RWPE2 (cell line): ENCODE measurements at places on chromosomes 4 and X.

- no peak for DNase-seq
These were observed 14.2 kb upstream of the TIMM8A start for GRCh38 chrX:101362757-101363156.

- no peak for DNase-seq
These were observed 243.9 kb upstream of the VCX3A start for GRCh38 chrX:6778544-6779503.

DNA sequence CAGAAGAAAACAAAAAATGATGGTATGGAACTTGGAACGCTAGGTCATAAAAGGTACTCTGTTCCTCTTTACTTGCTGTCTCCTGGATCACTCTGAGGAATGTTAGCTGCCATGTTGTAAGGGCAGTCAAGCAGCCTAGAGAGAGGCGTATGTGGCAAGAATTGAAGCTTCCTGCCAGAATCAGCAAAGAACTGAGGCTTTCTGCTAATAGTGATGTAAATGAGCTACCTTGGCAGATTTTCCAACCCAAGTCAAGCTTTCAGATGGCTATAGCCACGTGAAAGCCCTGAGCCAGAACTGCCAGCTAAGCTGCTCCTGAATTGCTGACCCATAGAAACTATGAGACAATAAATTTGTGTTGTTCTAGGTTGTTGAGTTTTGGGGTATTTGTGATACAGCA is 38.7 kb downstream of the AASDH start:
- no peak for DNase-seq

DNA sequence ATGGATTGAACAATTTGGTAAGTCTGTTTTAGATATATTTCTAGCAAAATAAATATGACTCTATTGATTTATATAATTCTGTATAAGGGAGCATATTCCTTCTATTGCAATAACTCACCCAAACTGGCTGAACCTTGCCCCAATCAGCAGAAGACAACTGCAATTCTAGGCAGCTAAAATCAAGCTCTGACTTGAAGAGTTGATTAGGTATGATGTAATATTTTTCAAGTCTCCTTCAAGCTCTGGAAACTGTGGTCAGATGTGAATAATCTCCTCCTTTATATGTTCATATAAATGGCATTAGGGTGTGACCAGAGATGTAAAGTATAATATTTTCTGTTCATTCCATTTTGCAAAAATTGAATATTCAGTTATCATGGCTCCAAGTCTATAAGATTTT is 8.2 kb downstream of the RASSF6 start:
- no peak for DNase-seq

DNA sequence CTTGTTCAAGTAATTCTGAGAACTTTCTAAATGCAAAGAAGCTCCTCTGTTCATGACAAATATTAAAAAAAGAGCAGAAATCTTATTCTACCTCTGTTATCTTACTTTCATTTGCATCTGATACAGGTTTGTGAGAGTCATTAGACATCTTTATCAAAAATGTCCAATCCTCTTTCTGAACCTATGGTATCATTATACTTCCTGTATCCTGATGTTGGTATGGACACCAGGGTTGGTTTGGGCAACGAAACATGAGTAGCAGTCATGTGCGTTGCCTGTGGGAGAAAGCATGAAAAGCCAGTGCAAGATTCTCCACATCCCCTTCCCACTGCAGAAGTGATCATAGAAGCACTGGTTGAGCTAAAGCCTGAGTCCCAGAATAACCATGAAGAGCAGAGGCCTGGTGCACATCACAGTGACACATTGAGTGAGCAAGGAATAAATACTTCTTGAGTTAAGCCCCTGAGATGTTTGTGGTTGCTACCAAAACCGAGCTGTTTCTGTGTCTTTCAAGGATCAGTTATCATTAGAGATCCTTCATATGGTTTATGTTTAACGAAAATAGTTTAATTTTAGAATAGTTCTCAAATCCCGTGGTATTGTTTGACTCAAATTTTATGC is 197.2 kb downstream of the BANK1 start:
- DNase-seq, result no peak

DNA sequence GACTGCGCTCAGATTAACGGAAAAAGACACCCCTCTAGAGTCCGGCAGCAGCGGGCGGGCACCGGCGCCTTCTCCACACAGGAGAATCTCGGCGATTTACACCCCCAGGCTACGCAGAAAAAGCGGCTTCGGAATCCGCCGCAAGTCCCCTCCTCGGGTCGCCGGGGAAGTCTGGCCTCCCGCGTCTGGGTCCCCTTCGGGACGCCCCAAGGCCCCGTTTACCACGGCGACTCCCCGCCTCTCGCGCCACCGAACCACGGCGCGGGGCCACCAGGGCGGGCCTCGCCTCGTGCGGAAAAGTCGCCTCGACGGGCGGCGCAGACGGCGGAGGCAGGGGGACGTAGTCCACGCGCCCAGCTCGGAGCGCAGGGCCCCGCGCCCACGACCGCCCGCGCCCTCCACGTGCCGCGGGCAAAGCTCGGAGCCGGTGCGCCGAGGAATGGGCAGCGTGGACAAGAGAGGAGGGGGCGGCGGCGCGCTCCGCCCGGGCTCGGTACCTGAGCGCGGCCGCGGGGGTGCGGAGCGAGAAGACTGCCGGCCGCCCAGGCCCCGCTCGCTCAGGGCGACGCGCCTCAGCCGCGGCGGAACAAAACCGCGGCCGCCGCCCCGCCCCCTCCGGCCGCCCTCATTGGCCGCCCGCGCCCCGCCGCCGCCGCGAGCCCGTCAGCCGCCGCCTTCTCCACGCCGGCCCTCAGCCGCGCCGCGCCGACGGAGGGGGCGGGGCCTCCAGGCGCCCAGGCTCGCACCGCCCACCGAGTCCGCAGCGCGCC is at the start of gene FAM53A:
TSS of gene FAM53A (minus strand) at position 578 of the 770 bp plus-strand sequence. CDS start 15,572 bp downstream, outside the sequence.
- DNase-seq, result peak; percentile 80

DNA sequence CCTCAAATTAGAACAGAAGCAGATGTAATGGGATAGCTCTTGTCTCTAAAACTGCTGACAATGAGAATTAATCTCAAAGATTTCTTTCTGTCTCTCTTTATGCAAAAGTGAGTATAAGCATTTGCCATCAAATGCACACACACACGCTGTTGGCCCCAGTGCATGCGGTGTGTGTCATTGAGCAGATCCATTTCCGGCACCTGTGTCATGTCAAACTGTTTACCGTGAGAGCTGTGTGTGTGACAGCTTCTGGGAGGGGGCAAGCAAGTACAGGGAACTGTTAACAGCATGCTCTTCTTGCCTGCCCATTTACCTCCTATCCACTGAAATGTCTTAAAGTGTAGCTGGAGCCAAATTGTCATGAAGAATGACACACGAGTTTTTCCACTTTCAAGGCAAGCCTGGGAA is 297.9 kb upstream of the FAT4 start:
- DNase-seq, result no peak

GRCh38 chrX:39983715-39984114 is 114.0 kb downstream of the BCOR start:
- no peak for DNase-seq

- DNase-seq, result no peak
These were observed 103.4 kb downstream of the QRFPR start for GRCh38 chr4:121277194-121278105.

DNA sequence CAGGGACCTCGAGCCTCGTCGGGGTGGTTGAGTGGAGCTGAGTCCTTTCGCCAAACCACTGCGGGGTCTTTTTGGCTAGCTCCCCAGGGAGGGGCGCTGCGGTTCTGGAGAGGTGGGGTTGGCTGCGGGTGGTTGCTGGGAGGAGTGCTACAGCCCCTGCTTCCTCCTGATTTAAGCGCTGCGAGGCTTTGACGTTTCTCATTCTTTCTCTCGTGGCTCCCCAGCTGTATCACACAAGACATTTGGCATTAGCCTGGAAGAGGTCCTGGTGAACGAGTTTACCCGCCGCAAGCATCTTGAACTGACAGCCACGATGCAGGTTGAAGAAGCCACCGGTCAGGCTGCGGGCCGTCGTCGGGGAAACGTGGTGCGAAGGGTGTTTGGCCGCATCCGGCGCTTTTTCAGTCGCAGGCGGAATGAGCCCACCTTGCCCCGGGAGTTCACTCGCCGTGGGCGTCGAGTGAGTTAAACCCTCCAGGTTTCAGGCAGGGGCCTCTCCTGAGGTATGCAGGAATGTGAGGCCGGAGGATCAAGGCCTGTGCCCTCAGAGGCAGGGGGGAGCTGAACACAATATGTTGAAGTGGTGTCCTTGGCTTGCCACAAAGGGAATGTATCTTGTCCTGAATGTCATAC is 25.5 kb downstream of the ARHGAP36 start:
- no peak for DNase-seq

GRCh38 chr4:188879598-188879997 is 740.4 kb downstream of the TRIML1 start:
- no peak for DNase-seq

- DNase-seq, result no peak
These were observed 928.1 kb downstream of the FAT4 start for GRCh38 chr4:126242679-126243390.

DNA sequence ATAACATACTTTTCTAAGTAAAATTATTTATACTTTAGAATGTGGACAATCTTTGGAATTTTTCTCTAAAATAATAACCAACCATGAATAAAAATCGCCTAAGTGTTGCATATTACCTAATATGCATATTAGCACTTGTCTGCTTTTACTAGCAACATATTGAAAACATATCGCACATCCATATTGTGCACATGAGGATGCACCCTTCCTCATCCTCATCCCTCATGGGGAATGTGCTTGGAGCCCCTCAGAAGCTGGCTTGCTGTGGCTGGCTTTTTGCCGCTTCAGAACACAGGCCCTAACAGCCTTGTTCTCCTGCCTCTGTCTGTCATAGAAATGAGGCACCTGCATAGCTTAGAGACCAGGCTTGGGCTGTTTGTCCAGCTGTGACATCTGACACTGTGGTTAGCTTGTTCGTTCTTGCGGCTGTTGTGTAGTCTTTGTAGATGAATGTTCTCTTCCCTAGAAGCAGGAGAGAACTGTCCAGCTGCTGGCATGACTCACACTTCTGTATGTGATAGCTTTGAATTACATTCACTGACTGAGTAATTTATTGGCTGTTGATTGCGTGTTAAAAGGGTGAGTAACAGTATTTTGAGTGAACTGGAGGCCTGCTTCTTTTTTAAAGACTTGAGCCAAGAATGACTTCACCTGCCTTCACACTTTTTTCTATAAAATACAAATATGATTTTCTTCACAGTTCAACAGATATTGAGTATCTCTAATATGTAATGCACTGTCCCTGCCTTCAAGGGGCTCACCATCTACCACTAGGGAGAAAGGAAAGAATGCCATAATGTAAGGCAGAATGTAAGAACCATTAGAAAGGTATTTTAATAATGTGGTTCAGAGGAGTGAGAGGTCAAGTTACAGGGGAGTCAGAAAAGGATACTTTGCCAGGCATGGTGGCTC is 81.9 kb downstream of the HMGB2 start:
- peak; percentile 93 for DNase-seq

DNA sequence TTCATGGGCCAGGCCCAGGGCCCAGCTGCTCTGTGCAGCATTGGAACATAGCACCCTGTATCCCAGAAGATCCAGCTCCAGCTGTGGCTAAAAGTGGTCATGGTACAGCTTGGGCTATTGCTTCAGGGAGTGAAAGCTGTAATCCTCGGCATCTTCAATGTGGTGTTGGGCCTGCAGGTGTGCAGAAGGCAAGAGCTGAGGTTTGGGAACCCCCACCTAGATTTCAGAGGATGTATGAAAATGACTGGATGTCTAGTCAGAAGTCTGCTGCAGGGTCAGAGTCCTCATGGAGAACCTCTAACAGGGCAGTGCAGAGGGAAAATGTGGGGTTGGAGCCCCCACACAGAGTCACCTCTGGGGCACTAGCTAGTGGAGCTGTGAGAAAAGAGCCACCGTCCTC is 341.7 kb downstream of the PPP3CA start:
- no peak for DNase-seq

DNA sequence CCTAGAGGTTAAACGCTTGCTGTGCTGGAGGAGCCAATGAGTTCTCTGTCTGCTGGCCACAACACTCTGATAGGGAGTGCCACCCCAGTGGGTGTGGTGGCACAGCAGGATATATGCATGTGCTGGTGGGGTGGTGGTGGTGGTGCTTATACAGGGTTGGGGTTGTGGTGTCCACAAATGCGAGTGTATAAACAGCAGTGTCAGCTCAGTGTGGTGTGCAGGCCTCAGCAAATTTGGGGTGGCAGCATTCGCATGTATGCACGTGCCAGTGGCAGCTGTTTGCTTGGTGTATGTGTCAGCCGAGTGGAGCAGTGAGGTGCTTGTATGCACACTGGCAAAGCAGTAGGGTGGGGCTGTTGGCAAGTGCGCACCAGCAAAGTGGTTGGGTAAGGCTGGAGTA is 157.4 kb downstream of the FAM47A start:
- DNase-seq, result no peak

DNA sequence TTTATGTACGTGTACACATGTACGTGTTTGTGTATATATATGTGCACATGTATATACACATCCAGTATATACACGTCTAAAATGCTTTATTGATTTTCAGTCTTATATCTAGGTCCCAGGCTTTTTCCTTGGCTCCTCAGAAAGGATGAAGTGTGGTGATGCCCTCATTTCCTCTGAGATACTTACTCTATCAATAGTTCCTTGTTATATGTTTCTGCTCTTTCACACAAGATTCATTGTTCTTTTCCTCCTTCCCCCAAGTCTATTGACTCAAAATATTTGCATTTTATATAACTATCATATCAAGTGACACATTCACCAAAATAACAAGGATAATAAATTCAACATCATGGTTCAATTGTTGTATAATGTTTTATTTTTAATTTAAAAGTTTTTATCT is 359.2 kb downstream of the EPHA5 start:
- no peak for DNase-seq

DNA sequence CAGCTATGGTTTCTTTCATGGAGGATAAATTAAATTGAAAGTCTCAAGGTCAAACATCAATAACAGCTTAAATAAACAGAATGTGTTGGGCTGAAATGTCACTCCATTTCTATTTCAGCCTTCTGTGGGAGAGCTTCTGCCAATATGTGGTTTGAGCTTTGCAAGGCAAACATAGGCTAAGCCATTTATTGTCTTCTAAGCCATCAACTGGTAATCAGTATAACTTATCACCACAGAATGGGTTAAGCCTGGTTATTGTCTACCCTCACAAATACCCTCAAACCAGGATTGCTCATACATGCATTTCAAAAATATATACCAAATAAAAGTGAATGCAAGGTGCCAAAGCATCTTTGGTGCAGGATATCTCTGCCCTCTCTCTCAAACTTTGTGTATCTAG is 52.7 kb downstream of the GABRB1 start:
- no peak for DNase-seq

DNA sequence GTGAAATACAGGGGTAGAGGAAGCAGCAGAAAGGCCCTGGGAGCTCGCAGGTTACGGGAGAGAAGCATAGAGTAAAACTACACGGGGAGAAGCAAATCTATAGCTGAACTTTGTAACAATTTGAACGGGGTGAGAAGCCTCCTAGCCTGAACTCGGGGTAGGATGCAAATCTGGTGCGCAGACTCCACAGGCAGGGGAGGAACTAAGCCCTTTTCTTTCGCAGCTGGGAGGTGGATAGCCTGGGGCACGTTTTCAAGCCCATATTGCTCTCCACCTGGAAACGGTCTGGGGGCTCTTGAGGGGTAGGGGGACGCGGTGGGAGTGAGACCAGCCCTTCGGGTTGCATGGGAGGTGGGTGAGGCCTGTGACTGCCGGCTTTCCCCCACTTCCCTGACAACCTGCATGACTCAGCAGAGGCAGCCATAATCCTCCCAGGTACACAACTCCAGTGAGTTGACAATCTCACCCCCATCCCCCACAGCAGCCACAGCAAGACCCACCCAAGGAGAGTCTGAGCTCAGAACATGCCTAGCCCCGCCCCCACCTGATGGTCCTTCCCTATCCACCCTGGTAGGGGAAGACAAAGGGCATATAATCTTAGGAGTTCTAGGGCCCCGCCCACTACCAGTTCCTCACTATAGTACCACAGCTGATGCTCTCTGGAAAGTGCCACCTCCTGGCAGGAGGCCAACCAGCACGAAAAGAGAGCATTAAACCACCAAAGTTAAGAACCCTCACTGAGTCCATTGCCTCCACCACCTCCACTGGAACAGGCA is 29.9 kb downstream of the SOWAHB start:
- DNase-seq, result peak; percentile 51
